Heart left ventricle (tissue), 16 donors: ENCODE measurements at places on chromosomes 6 and 20.

GRCh38 chr6:168050881-168051586 is 28.0 kb downstream of the FRMD1 start:
- no peak for DNase-seq

DNA sequence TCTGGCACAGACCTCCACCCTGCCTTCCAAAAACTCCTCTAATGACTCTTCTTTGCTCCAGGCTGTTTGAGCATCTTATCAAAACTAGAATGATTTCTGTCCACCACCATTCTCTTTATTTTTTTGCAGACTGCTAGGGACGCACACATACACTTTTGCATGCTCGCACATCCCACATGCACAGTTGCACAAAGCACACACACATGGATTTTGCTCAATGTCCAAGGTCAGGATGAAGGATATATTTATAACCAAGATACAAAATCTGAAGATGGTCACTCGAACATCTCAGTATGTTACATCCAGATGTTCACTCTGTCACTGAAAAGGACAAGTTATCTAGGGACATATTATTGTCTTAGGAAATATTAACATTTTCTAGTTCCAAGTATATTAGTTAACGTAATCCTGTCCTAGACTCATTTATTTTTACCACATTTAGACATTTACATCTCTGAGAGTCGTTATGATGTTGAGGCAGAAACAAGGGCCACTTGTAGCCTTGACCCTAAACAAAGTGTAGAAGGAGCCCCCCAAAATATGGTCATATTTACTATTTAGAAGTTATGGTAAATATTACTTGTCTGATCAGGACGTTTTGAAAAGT is 3.4 kb upstream of the SIM1 start:
- DNase-seq: no peak

DNA sequence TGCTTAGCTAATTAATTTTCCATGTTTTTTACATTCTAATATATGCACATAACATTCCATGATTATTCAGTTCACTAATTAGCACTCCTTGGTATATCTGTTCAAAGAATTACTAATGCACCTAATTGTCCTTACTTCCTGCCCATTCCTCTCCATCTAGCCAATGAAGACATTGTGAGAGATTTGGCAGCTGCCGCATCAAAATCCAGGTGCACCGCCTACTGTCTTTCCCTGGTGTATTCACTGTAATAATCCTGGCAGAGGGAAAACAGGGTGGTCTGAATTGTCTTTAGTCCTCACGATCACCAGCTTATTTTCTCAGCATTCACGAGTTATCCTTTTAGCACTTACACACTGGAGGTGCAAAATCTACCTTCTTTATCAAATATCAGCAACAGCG is 61.0 kb upstream of the SCGN start:
- DNase-seq: no peak

- DNase-seq: no peak
Measured at GRCh38 chr6:20447581-20448132, 46.0 kb downstream of the E2F3 start.

DNA sequence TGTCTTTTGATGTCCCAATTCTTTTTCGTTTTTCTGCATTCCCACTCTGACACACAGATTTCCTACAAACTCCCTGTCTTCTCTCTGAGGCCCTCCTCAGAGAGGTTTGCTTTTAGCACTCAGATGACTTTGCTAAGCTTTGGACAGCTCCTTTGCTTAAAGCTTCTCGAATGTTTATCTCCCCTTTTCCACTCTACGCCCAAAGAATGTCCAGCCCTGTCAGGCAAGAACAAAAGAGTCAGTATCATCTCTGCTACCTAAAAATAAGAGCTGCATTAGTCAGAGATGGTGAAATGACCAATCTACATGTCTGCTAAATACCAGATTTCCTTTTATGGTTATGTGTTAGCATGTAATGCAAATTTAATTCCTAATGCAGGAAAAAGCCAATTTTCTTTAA is 56.8 kb downstream of the PREP start:
- no peak for DNase-seq

DNA sequence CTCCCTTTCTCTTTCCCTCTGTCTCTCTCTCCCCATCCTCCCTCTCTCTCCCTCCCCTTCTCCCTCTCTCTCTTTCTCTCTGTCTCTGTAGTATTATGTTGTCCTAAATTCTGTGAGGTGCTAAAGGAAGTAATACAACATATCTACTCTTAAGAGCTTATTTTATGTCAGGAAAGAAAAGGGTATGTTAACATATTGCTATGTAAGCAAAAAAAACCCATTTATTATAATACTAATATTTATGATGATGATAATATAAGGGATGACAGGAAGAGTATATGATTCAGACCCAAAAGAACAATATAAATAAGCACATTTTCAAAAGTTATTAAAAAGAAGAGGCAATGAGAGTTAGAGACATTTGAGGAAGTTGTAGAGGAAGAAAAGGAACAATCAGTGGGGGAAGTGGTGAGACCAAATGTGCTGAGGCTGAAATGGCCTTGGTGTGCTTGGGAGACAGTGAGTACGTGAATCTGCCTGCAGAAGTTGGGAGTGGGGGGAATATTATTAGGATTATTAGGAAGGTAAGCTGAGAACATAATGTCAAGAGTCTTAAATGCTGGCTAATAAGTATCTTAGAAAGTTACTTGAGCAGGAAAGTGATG is 303.6 kb upstream of the FERMT1 start:
- no peak for DNase-seq

GRCh38 chr6:154352898-154353585 is 3.6 kb downstream of the IPCEF1 start:
- DNase-seq: no peak

GRCh38 chr6:94052749-94053148 is 633.4 kb upstream of the EPHA7 start:
- DNase-seq: no peak

- DNase-seq: no peak
Measured at GRCh38 chr6:147522597-147522996, 14.1 kb downstream of the SAMD5 start.

- no peak for DNase-seq
Measured at GRCh38 chr6:164216839-164217238, 802.3 kb downstream of the QKI start.

- no peak for DNase-seq
Measured at GRCh38 chr20:32661820-32662528, 11.8 kb downstream of the C20orf203 start.

DNA sequence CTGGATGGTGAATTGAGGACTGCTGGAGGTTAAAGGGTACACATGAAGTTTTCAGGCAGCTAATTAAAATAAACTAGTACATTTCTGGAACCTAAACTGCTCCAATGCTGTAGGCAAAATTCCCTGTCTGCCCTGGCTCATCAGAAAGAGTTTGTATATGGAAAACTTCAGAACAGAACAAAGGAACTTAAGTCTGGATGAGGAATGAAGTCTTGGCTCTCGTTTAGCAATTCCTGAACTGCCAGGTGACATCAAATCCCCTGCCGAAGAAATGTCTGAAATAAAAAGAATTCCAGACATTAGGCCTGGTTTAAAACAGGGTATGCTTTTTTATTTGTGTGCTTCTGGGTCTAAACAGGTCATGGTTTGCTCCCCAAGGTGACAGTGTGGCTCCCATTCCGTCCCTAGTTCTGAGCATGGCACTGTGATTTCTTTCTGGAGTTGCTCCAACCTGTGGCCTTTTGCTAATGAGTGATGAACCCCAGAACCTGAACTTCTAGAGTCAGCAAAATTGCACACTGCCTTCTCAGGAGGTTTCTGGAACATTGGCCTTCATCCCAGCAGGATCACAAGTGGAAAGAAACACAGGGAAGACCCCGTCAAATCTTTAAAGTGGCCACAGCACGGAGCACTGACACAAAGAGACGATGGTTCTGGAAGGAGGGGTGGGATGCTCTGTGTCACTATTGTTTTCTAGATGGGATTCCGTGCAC is 129.4 kb upstream of the NAA20 start:
- no peak for DNase-seq
